Esophagus muscularis mucosa (tissue), 4 donors: ENCODE measurements at places on chromosomes 2 and 18. TPM values are rescaled to one million over a fixed set of nuclear protein-coding genes. Genes with fewer than 3 reads are reported as not detected.

GATA6 gene
- 6.6 TPM for total RNA-seq

RPL37A gene
- 1,371 TPM for total RNA-seq

CYBRD1 gene
- 133 TPM for total RNA-seq

LHCGR gene
- total RNA-seq = 3.0 TPM

CCDC121 gene
- 5.0 TPM for total RNA-seq

REG3G gene
- not detected for total RNA-seq

SULT1C4 gene
- 1.7 TPM for total RNA-seq

- DNase-seq = no peak
Observed at GRCh38 chr2:162297925-162298552, 20.4 kb downstream of the IFIH1 start.

GRCh38 chr2:179226203-179226960, 38.2 kb downstream of the SESTD1 start:
- DNase-seq = no peak

DNA sequence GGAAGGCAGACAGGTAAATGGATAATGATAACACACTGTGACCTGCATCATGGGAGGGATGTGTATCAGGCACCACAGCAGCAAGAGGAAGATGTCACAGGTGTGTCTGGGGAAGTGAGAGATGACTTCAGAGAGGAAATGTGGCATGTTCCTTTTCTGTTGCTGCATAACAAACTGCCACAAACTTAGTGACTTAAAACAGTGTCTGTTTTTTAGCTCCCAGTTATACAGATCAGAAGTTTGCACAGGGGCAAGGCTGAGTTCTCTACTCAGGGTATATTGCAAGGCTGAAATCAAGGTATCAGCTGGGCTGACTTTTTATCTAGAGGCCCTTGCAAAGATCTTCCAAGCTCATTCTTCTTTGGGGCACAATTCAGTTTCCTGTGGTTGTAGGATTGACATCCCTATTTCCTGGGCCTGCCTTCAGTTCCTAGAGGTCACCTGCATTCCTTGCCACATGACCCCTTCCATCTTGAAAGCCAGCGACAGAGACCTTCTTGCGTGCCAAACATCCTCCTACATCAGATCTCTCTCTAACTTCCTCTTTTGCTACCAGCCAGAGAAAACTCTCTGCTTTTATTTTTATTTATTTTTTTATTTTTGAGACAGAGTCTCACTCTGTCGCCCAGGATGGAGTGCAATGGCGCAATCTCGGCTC, 2.1 kb upstream of the MAP3K2 start:
- DNase-seq = no peak

- DNase-seq = peak; percentile 47
Observed at GRCh38 chr2:108323619-108324018, 34.9 kb downstream of the SULT1C2 start.

DNA sequence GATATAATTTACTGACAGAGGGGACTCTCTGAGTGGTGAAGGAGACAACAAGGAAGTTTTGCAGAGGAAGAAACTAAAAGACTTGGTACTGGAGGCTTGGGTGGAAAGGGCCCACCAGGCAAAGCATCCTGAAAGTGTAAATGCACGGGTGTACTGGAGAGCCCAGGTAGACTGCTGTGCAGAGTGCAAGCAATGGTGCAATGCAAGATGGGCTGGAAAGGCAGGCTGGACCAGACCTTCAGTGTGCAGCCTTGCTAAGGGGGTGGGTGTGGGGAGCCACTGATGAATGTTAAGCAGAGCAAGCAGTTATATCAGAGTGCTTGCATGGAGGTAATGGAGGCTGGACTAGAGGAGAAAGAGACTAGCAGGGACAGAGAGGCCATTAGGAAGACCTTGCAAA, 10.7 kb downstream of the C2orf74 start:
- DNase-seq = no peak

DNA sequence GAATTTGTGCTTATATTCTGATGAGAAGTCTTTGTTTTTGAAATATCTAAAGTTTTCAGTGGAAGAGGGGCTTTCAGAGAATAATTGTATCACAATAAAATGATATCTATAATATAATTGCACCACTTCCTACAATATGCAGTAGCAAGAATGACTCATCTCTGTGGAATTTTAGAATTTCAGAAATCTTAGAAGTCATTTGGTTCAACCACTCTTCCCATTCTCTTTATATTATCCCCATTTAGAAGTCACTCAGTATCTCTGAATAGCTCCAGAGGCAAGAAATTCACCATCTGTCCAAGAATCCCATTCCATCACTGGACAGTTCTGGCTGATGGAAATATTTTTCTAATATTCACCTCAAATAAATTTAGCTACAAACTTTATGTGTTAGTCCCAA, 59.3 kb upstream of the CCDC68 start:
- DNase-seq = no peak

DNA sequence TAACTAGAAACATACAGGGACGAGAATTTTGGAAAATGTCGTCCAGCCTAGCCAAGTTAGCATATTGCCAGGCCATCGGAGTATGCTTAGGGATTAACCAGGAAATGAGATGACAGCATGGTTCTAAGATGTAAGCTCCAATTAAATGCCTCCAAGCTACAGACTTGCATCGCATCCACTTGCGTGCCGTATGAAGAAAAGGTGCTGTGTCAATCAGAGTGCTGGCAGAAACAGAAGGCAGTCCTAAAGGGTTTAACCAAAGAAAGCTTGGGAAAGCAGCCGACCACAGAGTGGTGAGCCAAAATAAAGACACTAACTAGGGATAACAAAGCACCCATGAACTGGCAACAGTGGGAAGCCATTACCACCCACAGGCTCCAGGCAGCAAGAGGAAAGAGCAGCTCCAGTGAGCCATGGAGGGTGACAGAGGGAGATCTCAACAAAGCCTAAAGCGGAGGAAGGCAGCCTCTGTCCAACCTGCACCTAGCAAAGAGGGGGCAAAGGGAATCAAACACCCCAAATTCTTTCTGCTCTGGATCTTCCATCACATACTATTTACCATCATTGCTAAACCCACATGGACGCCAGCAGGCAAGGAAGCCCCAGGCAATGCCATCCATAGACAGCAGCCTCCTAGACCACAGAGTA, 27.6 kb upstream of the SOCS6 start:
- DNase-seq = peak; percentile 74

DNA sequence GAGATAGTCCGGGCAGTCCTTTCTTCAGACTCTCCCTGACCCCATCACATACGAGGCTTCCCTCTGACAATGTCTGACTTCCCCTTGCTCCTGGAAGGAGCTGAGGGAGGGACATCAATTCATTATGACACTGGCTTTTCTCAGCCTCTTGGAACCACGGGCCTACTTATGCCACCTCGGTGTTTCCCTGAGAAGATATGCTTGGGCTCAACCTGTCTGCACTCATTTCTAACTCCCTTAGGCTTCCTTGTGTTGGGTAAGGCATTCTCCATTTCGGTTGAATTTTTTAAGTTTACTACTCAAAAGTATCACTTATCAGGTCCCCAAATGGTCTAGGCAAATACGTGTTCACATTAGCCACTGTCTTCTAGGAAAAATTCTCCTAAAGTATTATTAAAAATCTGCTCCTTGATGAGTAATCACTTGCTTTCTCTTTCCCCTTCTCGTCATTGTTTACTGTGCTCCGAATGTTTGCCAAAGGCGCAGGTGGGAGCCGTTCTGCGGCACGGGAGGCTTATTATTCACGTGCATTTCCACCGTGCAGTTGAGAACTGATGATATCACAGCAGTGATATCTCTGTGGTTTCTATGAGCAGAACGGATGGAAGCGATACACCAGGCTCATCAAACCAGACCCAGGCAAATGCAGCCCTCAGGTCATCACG, 33.1 kb downstream of the ARL4C start:
- no peak for DNase-seq
